ENCODE measurements at places on chromosomes 3 and 15.

GRCh38 chr3:76502076-76502475, 537.8 kb upstream of the ROBO2 start:
- DNase-seq, result no peak

DNA sequence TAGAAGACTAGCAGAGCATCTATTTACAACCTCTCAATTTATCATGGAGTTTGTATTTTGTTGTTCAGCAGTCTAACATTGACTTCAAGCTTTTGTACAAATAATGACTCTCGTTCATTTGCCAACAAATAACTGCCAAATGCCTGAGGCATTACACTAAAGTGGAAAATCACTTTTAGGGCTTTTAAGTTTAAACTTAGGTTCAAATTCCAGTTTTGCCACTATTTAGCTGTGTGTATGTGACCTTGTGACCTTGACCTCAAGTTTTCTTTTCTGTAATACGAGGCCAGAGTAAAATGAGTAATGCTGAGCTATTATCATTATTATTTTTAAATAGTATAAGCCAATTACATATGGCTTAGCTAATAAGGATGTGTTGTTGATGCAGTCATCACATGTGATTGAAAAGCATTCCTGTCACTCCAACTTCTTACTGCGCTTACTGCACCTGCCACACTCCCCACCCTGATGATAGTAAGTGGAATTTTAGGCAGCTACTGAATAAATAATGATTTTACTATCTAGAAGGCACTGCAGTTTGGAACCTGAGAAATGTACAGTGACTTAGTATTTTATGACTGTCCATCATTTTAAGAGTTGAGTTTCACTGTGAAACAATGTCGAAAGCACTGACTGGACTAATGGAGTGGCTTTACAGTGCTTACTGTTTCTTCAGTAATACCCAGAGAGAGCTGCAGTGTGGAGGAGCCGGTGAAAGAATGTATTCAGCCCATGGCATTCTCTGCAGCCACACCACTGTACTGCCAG, 16.3 kb downstream of the ARL8B start:
- no peak for DNase-seq

DNA sequence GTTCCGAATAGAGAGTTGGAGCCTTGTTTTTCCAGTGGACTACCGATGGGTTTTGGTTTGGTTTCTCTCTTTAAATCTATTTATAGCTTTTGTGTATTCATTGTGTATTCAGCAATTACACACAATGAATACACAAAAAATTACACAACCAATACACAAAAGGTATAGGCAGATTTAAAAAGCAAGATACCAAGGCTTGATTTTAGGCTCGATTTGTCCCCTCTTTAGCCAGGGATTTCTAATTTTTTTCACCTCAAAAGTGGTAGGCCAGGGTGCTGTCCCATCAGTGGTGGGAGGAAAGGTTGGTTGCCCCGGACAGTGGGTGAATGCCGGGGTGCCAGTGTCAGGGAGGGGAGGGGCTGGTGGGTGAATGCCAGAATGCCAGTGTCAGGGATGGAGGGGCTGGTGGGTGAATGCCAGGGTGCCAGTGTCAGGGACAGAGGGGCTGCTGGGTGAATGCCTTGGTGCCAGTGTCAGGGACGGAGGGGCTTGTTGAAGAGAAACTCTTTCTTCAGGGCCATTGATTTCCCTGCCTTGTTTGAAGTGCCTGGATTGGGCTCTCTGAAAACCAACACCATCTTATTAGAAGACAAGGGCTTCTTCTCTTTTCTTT, 186.2 kb downstream of the GOLGA6L6 start:
- DNase-seq, result no peak

DNA sequence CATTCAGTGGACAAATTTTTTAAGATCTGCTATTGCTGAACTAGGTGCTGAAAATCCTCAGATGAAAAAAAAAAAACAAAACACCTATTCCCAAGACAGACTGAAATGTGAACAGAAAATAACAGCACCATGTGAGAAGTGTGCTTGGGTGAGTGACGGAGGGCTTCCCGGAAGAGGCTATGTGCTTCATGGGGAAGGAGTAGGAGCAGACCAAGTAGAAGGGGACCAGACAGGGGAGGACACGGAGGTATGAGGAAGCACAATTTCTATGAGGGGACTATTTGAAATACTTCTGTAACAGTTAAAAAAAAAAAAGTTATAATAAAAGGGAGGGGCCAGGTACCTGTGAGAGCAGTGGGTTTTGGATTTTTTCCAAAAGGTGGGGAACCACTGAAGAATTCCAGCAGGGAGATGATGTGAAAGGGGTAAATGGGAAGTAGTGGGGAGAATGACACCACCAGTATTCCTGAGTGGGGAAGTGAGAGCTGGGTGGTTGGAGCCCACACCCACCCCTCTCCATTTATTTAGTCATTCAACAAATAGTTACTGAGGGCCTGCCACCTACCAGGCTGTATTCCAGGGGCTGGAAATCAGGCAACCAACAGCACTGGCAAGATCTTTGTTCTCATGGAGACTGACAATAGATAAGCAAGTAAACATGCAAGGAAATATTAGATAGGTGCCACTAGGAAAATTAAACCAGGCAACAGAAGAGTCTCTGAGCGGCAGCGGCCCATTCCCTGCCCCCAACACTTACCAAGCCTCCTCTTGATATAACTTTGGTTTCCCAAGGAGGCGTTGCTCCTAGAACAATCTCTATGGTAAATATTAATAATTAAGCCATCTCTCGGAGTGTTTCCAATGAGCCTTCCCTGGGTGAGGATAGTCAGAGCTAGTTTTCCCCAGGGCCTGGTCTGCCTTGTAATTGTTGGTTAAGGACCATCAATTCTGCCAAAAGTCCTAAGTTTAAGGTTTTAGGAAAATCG, 3.8 kb upstream of the USP3 start:
- no peak for DNase-seq

All from kidney epithelial cell (primary cell).